ENCODE measurements at places on chromosomes 1 and 21.

- DNase-seq = no peak
Observed at GRCh38 chr1:26690576-26691031, 5.2 kb upstream of the ARID1A start.

GRCh38 chr1:28208818-28209441, 23.9 kb downstream of the DNAJC8 start:
- DNase-seq = no peak

DNA sequence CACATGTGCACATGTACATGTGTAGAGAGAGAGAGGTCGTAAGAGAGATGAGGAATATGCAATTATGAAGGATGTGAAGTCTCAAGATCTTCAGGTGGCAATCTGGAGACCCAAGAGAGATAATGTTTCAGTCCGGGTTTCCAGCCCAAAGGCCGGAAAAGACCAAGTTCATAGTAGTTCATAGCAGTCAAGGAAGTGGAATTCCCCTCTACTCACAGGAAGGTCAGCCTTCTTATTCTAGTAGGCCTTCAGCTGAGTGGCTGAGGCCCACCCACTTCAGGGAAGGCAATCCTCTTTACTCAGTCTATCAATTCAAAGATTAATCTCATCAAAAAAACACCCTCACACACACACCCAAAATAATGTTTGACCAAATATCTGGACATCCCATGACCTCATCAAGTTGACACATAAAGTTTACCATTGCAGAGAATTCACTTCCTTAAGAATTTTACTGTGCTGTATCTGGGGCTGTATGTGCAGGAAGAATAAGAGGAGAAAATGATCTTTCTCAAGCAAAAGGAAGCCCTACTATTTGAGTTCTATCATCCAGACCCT, 114.6 kb downstream of the TNFSF18 start:
- no peak for DNase-seq

DNA sequence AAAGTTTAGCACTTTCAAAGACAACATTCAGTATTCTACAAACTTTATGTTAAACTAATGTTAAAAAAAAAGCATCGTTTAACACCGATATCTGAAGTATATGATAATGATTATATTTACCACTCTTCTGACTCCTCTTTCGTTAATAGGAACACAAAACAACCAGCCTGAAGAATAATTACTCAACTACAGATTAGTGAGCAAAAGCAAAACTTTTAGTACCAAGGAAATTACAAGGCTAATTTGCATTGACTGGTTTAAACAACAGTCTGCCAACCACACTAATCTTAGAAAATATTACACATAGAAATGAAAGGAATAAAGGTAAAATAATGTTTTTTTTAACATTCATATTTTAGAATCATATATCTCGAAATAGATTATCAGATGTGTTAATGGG, 500.7 kb downstream of the LMO4 start:
- no peak for DNase-seq

DNA sequence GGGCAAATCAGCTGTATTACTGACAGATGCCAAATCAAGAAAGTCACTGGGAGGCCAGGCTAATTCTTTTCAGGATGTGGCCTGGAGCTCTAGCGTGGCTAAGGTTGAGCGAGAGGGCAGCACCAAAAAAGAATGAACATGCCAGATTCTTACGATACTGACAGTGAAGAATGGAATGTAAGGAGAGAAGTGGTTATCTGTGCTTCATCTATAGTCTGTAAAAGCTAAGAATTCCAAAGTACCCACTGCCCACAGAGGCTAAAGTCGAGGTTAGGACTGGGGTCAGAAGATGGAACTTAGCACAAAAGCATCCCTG, 32.7 kb downstream of the TFAP2E start:
- no peak for DNase-seq

GRCh38 chr1:191662051-191662450, 496.2 kb upstream of the RGS18 start:
- DNase-seq = no peak

DNA sequence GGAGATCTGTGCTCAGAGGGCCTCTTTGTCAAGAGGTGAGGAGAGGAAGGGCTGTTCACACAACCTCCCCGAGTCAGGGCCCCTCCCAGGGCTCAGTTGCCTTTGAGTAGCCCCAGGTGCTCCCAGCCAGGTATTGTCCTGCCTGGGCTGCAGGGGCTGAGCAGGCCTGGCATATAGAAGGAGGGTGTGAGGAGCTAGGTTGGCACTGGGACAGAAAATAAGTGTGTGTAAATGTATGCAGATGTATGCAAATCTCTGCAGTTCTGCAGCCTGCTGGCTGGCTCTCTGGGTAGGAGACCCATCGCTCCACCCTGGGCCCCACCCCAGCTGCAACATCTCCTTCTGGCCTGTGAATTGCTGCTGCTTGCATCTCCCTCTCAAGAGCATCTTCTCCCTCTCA, 52.4 kb downstream of the NAV1 start:
- no peak for DNase-seq

- peak; percentile 80 for DNase-seq
Observed at GRCh38 chr1:117565745-117566455, 39.9 kb upstream of the TENT5C start.

GRCh38 chr1:239744851-239745250, 346.8 kb upstream of the FMN2 start:
- DNase-seq = no peak

- no peak for DNase-seq
Observed at GRCh38 chr1:30840904-30841598, 67.5 kb downstream of the SDC3 start.

GRCh38 chr1:46806196-46807020, 7.6 kb downstream of the CYP4B1 start:
- DNase-seq = peak; percentile 74

- no peak for DNase-seq
Observed at GRCh38 chr1:173663159-173663558, 6.5 kb downstream of the ANKRD45 start.

DNA sequence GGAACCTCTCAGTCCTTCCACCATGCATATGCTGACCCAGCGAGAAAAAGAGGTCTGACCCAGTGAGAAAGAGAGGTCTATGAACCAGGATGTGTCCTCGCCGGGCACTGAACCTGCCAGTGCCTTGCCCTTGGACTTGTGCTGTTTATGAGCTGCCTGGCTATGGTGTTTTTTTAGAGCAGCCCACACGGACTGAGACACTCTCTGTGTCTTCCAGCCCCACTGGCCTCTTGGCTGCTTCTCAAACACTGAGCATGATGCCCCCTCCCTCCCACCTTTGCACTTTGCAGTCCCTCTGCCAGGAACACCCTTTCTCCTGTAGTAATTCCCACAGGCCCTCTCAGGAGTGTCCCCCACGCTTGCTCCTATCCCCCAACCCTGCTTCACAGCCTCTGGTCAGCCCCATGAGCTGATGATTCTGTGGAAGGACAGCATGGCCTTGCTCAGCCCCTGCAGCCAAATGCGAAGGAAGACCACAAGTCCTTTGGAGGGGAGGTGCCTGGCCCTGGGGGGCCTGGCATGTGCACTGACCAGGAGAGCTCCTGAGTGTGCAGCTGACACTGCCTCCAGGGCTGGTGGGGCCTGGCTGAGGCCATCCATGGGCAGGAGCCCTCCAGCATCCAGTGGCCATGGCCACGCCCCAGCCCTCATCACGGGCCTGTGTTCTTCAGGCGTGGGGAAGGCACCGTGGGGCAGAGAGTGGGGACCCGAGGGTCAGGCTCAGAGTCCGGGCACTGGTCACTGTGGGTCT, 23.8 kb downstream of the WNT3A start:
- no peak for DNase-seq

GRCh38 chr21:40830836-40831235, 16.1 kb downstream of the DSCAM start:
- peak; percentile 31 for DNase-seq

DNA sequence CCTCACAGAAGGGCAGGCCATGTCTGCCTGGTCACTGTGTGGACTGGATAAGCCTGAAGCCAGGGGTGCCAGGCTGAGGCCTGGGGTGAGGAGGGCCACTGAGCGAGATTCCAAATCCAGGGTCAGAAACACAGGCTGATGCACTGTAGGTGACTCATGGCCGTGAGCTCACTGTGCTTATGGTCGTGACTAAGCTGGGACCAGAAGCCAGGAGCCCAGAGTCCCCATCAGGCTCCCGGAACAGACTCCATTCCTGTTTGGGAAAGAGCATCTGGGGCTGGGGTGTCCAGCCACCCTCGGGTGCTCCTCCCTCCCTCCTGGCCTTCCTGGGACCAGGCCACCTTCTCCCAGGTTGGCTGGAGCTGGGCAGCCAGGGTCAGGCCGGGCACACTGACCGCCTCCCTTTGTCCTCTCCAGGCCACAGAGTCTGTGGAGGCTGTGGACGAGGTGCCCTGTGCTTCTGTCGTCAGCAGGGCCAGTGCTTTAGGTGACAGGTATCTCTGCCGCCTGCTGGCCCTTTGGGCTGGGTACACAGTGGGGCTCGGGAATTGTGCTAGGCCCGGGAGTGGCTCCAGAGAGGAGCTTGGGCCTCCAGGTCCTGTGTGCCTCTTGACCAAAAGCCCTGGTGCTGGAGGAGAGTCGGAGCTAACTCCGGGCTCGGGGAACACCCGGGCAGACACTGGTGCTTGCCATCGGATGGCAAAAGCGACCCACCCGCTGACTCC, 36.7 kb downstream of the AJAP1 start:
- DNase-seq = no peak

- no peak for DNase-seq
Observed at GRCh38 chr1:161735837-161736236, 13.7 kb upstream of the DUSP12 start.

DNA sequence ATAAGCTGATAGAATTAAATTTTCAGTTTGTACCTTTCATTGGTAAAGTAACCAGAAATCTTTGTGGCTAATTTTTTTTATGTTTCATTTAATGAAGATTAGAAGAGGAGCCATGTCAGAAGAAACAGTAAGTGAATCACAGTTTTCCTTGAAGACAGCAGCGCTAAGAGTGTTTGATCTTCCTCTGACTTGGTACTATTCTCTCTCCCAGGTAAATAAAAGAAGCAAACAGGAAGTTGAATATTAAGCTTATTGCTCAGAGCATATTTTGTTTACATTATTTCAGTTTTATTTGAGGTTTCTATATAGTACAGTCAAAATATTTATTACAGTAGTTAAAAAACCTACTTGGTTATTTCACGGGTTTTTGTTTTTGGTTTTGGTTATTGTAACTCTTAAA, 3.7 kb downstream of the MIGA1 start:
- no peak for DNase-seq

DNA sequence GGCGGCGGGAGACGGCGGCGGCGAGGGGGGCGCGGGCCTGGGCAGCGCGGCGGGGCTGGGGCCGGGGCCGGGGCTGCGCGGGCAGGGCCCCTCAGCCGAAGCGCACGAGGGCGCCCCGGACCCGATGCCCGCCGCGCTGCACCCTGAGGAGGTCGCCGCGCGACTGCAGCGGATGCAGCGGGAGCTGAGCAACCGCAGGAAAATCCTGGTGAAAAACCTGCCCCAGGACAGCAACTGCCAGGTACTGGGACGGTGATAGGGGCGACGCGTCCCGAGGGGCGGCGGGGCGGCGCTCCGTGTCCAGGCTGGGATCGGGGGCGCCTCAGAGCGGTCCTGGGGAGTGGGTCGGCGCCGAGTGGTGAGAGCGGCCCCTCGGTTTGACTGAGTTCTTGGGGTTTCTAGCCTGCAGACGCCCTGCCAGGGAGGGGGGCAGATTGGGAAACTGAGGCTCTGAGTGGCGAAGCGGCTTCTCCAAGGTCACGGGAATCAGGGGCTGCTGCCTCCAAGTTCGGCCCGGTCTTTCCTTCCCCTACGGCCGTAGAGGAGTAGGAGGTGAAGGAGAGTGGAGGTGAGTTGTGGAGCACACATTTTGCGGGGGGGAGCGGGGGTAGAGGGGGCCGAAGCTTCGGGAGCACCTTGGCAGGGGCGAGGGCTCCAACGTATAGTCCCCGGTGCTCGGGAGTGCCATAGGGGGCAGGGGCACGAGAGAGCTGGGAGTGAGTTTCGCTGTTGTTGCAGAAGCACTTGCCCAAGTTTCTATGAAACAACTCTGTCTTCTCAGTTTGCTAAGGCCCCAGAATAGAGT, 508 bp downstream of the RAVER2 start:
- no peak for DNase-seq

GRCh38 chr1:29283804-29284195, 47.5 kb downstream of the PTPRU start:
- no peak for DNase-seq

DNA sequence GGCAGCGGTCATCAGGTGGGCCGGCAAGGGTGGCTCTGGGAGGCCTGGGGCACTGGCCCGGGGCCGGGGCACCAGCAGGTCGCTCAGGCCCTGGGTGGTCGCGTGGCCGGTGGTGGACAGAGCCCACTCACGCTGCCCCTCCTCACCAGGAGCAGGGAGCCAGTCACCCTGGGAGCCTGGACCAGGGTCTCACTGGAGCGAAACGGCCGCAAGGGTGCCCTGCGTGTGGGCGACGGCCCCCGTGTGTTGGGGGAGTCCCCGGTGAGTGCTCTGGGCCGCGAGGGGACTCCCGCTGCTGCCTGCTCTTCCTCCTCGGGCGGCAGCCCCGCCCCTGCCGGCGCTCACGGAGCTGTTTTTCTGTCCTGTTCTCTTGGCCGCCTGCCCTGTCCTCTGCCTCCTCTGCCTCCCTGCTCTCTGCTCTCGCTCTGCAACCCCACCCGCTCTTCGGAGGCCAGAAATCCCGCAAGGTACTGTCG, 23.5 kb downstream of the RNF223 start:
- no peak for DNase-seq

Measured in vagina (tissue), 2 donors.